ENCODE measurements at places on chromosomes 6 and 20.

DNA sequence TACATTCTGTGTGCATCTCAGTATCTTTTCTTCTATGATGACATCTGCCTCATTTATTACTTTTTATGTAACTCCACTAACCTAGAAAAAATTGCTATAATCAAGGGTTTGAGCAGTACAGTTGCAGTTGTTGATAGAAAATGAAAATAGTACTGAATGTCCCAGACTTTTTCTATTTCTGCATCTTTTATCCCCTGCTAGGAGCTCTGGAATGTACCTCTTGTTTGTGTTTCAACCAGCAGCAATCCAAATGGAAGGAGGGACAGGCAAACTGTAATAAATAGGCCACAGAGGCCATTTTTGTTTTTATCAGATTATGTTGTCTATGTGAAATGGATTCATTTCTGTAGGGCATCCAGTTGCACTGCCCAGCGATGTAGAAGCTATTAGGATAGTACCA is 536.9 kb downstream of the KIF16B start:
- DNase-seq: no peak

DNA sequence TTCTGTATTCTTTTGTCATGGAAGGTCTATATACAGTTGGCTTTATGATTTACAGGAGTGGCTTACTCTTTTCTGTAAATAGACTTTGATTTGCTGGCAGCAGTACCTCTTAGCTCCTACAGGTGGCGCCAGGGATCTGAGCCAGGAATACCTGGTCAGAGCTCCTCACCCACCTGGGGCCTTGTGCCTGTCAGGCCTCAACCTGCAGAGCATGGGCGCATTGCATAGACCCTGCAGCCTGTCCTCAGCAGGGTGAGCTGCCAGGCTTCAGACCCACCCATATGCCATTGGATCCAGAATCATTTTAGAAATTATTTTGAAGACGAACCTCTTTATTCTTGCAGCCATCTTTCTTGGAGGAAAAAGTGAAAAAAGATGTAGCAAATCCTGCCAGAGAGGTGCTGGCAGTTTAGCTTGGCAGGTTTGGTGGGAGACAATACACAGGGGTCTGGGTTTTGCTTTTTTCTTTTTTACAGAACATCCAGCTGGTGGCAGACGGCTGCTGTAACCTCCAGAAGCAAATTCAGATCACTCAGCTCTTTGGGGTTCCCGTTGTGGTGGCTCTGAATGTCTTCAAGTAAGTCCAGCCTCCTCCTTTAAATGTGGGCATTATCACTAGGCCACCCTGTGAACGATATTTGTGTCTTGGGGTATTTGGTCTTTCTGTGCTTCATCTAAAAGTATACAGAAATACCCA is 149.1 kb downstream of the MTHFD1L start:
- DNase-seq: peak; percentile 71

GRCh38 chr6:75108333-75108974 is 97.4 kb downstream of the COL12A1 start:
- DNase-seq: no peak

- no peak for DNase-seq
Measured at GRCh38 chr20:577167-577791, 32.8 kb downstream of the TCF15 start.

- peak; percentile 45 for DNase-seq
Measured at GRCh38 chr6:154301839-154302752, 54.5 kb downstream of the IPCEF1 start.

DNA sequence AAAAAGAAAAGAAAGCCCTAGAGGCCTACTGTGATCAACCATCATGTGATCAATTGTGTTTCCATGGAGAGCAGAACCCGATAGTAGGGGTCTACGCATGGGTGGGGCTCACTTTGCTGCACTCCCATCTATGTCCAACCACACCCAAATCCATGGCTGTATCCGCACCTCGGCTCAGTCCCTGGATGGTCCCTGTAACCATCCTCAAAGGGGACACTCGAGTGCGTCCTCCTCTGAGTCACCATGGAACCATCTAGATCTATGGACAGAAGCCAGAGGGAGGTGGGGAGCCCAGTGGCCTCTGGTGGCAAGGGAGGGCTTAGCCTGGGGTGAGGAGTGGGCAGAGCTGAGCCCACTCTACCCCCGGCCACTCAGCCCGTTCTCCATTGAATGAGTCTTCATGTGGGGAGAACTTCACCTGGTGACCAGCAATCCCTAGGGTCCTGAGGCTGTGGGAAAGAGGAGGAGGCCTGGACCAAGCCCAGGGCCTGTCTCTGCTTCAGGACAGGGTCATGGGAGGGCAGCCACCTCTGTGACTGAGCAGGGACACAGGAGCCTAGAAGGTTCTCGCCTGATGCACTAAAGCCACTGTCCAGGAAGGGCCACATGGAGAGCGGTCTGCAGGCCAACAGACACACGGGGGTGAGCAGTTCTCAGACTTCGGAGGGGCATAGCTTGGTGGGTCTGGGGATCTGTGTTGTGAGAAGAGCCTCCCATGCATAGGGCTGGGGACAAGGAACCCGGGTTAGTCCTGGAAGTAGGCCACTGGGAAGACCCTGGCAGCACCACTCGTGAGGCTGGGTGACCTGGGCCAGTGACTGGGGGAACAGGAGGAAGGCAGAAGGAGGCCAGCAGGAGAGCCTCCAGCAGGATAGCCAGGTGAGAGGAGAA is 19.3 kb downstream of the RAET1L start:
- no peak for DNase-seq

DNA sequence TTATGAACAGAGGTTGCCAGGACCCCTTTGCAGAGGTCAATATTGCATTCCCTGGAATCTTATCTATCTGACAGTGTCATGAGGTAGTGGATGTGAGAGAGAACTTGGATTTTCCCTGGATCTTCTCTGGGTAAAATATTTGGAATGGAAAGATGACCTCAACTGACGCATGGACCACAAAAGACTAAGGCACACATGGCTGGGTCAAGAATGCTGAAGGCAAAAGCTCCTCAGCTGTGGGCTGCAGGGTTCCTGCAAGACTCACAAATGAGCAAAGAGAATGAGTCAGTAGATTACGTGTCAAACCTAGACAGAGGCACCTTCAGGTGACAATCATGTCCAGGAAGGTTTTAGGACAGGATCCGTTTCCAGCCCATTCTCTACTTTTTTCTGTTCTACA is 484.0 kb downstream of the C6orf118 start:
- no peak for DNase-seq

GRCh38 chr6:127452803-127453202 is 6.4 kb downstream of the KIAA0408 start:
- DNase-seq: no peak

- DNase-seq: no peak
Measured at GRCh38 chr6:150269857-150270223, 99.0 kb upstream of the IYD start.

GRCh38 chr6:142898927-142899895 is 45.8 kb downstream of the HIVEP2 start:
- DNase-seq: no peak

- DNase-seq: peak; percentile 2
Measured at GRCh38 chr6:47357827-47358226, 48.1 kb upstream of the TNFRSF21 start.

GRCh38 chr6:131175564-131175963 is 40.3 kb downstream of the AKAP7 start:
- DNase-seq: no peak

DNA sequence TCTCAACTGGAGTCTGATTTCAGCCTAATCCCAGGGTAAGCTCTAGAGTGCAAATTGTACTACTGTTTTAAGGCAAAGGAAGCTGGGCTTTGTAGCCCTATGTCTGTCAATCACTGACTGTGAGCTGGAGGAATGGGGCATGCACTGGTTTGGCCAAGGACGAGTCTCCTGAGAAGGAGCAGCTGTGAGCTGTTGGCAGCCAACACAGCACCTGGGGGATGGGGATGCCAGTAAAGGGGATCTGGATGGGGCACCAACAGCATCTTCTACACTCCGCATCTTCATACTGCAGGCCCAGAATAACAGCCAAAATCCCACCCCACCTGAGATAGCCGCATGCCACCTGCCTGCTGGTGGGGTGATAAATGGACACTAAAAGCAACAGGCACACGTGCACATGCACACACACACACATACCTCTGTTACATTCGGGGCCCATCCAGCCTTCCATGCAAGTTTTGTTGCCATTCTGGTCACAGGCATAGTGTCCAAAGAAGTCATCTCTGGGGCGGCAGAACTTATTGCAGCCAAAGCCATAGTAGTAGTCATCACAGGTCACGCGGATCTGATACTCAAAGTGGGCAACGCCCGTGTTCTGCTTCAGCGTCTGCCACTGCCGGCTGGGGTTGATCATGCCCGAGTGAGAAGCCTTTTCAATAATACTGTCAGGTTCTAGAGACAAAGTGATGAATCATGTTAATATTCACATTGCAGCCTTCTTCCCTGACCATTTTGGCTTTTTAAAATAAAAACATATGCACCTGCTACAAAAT is 15.6 kb downstream of the JAG1 start:
- DNase-seq: no peak

DNA sequence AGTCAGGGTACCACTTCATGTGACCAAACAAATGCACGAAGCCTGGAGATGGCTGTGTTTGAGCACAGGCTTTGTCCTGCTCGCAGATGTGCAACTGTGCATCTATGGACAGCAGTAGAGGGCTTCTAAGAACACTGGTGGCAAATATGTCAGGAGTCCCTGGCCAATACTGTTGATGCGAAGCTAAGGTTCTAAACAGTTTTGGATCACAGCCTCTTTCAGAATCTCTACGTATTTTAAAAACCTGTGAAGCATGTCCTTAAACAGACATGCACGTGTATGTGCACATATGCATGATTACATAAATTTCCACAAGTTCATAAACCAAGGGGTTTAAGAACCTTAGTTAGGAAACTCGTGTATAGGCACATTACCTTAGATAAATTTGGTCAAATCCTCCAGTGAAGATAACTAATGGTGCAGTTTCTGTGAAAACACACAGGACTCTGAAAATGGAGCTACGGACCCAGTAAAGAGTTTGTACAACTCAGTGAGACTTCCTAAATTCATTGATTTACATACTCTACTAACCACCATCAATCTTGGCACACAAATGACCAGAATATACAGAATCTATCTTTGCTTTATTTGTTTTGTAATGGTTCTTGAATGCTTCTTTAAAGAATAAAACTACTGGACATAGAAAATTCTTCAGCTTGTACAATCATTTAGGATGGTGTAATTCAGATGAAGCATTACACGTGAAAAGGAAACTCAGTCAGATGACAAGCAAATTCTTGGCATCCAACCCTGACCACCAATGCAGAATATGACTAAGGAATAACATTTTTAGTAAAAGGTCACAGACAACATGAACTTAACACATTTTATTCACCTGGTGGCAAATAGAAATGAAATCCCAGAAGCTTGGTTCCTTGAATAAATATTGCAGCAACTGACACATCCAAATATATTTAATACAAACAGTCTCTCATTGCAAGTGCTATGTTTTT is 27.4 kb downstream of the KCNQ5 start:
- DNase-seq: no peak

Measured in CD4-positive, alpha-beta T cell treated with Interferon alpha-2 for 1 hour (primary cell).